ENCODE measurements at places on chromosomes 6 and 20.

DNA sequence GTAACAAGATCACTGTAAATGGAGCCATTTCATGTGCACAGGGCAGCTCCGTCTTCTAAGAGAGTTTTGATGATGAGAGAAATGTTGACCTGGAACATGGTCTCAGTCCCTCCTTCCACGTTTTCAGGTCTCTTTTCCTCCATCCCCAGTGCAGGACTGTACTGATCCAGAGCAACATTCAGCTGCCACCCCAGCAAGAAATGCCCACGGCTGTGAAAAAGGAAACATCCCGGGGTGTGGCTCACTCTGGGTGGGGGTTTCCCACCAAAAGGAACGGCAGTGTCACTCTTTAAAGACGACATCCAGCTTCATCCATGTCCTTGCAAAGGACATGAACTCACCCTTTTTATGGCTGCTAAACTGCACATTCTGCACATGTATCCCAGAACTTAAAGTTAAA, 92.6 kb downstream of the ERMARD start:
- no peak for DNase-seq

GRCh38 chr6:37103169-37104039, 66.5 kb upstream of the PIM1 start:
- peak; percentile 92 for DNase-seq

GRCh38 chr6:29620630-29621029, 12.4 kb downstream of the GABBR1 start:
- no peak for DNase-seq

DNA sequence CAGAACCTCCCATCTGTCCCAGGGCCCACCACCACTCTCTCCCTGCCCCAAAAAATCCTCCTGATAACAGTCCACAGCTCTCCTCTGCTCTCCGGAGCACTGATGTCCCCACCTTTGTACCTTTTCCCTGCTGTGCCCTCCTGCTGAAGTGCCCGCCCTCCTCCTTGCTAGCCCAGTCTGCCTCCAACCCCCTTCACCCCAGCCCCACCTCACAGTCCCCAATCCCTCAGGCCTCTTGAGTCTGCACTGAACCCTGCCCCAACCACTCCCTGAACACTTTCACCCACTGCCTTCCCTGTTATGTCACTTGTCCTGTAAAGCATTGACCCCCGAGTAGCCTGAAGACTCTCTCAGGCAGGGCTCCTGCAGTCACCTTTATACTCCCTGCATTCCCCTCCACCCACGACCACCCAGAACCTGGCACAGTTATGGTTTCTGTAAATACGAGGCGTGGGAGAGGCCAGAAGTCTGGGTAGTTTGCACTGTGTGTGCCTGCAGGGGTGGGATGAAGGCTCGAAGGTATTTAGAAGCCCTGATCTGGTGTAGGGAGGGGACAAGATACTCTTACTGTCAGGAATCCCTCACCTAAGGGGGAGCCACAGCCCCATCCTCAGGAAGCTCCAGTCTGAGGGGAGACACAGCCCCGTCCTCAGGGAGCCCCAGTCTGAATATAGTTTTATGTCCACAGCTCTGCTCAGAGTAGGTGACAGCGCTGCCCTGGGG, 5.4 kb downstream of the GLP1R start:
- DNase-seq: no peak

DNA sequence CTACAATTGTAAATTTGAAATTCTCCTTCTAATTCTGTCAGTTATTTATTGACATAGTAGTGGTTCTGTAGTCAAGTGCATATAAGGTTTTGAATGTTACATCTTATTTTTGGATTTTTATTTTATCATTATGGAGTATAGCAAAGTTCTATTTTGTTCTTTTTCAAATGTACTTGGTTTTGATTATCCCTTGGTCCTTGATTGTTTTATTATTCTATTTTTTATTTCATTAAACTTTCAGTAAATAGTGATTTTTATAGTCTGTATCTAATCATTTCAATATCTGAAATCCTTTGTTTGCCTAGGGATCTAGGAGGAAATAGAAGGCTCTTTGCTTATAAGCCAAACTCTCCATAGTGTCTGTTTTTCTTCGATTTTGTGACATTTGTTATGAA, 87.8 kb downstream of the HFE start:
- no peak for DNase-seq

- DNase-seq: no peak
These were observed 3.4 kb upstream of the BHLHE23 start for GRCh38 chr20:63009988-63010769.

DNA sequence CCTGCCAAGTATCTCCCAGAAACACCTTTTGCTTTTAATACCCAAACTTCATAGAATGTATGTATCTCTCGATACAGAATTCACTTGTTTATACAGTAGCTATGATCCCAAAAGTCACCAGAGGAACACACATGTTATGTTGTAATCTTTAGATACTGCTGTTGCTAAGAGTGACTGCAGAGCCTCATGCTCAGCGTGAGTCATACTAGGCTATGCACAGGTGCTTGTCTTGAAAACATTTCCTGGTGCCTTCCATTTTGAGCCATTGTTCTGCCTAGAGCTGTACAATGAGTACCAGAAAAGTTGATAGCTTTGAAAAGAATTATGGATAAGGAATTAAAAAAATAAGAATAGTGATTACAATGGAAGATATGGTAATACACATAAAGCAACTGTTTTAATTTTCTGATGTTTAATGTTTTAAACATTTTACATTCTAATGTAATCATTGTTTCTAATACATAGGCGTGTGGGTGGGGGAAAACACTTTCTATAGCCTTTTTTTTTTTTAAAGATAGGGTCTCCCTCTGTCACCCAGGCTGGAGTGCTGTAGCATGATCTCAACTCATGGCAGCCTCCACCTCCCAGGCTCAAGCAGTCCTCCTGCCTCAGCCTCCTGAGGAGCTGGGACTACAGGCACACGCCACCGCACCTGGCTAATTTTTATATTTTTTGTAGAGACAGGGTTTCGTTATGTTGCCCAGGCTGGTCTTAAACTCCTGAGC, 79.4 kb downstream of the CD24 start:
- DNase-seq: peak; percentile 46

GRCh38 chr6:759729-760128, 66.8 kb upstream of the EXOC2 start:
- no peak for DNase-seq

DNA sequence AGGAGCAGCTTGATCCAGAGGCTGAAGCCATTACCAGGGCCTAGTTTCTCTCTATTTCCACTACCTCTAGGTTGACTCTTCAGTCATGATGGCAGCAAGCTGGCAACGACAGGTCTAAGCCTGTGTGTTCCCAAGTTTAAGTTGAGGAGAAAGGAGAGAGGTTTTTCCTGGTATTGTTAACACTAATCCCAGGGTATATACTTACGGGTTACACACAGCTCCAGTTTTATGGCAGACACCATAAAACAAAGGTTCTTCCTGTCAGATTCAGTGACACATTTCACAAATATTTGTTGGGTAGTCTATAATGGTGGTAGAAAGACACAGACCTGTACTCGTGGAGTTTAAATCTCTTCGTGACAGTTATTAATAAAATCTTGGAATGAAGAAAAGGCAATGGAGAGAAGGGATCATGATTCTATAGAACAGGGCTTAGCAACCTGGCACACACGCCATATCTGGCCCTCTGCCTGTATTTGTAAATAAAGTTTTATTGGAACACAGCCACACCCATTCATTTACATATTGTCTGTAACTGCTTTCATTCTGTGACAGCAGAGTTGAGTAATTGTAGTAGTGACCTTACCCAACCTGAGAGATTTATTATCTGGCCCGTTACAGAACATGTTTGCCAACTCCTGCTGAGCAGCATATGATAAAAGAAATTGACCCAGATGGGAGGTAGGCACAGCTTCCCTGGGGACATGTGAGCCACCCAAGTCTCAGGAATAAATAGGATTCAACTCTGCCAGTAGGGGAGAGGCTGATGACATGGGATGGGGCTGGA, 323.3 kb downstream of the CDH4 start:
- DNase-seq: no peak

GRCh38 chr20:61801428-61801827, 264.3 kb downstream of the TAF4 start:
- no peak for DNase-seq

DNA sequence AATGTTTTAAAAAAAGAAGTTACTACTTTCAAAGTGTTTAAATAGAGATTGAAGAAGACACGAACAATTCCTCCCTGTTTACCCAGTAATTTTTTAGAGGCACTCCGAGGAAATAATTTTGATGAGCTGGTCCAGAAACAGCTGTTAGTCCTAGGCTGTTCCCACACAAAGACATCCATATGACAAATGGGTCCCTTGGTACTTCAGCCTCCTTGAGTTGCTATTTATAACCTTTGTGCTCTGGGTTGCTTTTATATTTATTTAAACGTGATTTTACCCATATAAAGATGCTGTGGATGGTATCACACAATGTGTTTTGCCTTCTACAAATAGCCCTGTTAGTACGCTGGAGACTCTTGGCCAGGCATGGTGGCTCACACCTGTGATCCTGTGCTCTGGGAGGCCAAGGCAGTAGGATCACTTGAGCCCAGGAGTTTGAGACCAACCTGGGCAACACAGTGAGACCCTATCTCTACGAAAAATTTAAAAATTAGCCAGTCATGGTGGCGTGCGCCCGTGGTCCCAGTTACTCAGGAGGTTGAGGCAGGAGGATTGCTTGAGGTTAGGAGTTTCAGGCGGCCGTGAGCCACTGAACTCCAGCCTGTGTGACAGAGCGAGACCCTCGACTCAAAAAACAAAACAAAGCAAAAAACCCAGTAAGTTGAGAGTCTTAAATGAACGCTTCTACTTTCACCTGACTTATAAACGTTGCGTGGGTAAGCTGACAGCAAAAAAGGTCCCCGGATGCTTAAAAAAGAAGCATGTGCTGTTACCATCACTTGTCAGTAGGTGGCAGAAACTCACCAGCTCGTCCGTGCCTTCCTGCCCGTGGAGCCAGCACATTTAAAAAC, 56.9 kb upstream of the ARMH2 start:
- DNase-seq: peak; percentile 90

GRCh38 chr6:90219209-90219985, 77.2 kb downstream of the BACH2 start:
- no peak for DNase-seq

DNA sequence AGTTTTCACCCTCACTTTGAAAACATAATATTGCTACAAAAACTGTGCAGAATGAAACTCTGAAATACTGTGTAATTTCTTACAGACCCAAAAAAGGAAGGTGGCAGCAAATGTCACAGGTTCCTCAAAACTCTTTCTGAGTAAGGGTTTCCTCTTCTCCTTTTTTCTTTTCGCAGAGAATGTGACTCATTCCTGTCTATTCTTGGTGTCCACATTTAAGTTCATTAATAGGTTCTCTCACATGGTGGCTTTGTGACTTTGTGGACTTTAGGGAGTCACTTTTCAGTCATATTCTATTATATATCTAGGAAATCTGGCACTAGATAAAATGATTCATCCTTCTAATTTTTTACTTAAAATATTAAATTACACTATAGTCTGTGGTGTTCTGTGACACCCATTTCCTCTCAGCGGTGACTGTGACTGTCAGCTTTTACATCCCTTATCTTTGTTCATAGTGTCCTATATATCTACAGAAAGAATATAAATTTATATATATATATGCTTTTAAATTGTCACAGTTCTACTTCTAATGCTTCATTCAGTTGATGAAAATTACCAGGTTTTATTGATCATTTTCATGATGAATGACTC, 126.8 kb upstream of the HCRTR2 start:
- DNase-seq: peak; percentile 86
